Activated CD4-positive, alpha-beta T cell treated with anti-CD3 and anti-CD28 coated beads, Interleukin-2, amount 50 U/mL, for 48 hours (primary cell): ENCODE measurements at places on chromosomes 7 and 10.

GRCh38 chr7:114008696-114009095, 89.9 kb upstream of the PPP1R3A start:
- no peak for DNase-seq

DNA sequence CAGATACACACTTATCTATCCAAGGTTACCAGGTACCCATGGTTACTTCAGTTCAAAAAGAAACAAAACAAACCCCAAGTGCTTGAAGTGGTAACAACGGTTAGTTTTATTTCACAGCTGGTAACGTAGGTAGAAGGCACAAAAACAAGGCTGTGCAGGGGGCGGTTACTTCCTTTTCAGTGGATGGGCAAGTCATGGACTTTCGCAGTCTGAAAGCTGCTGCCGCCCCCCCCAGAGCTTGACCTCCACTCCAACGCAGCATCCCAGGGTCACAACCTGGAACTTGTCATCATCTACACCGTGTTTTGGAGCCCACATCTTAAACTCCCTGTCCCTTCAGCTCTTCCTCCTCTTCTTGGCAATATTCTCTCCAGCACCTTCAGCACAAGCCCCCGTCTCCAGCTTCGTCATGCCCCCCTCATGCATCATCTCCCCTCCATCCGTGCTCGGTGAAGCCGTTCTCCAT, 181.2 kb upstream of the ITGB1 start:
- peak; percentile 54 for DNase-seq

GRCh38 chr7:80243425-80243824, 108.8 kb downstream of the GNAI1 start:
- DNase-seq, result no peak

GRCh38 chr10:15374156-15374555, 3.1 kb upstream of the FAM171A1 start:
- no peak for DNase-seq

- no peak for DNase-seq
These were observed 436.2 kb upstream of the IGFBP3 start for GRCh38 chr7:46357290-46357689.

GRCh38 chr10:1168763-1169162, 112.6 kb downstream of the WDR37 start:
- DNase-seq, result no peak

GRCh38 chr10:45480294-45480693, 106.3 kb downstream of the ALOX5 start:
- no peak for DNase-seq

- no peak for DNase-seq
These were observed 900.1 kb downstream of the TYW1 start for GRCh38 chr7:67896721-67897120.

GRCh38 chr7:11196143-11196542, 222.5 kb downstream of the PHF14 start:
- DNase-seq, result no peak

- DNase-seq, result peak; percentile 59
These were observed at the start of gene LANCL2 for GRCh38 chr7:55365205-55365674. LANCL2 (plus strand) TSS chr7:55365337; CDS start chr7:55366026, 689 bp downstream.

GRCh38 chr7:31114593-31115343, 62.7 kb downstream of the ADCYAP1R1 start:
- DNase-seq, result no peak

DNA sequence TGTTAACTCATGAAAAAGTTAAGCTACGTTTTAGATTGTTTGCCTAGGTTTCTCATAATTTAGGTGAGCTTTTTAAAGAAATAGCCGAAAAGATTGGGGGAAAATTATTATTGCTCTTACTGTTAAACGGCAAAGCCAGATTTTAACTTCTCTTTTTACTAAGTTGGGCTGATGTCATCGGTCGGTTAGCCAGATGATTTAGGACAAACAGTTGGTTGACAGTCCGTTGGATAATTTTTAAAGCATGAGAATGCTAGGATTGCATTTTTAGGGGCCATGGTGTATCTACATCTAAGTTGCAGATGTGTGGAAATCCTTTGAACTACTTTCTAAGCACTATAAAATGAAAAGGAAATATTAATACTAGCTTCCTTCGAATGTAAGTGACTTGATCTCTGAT, 280.9 kb upstream of the AKR1E2 start:
- DNase-seq, result no peak

GRCh38 chr7:36217961-36218284, 64.9 kb downstream of the EEPD1 start:
- no peak for DNase-seq

GRCh38 chr10:115045499-115045898, 47.7 kb upstream of the ATRNL1 start:
- no peak for DNase-seq

GRCh38 chr7:122884186-122884585, 2.1 kb downstream of the CADPS2 start:
- no peak for DNase-seq

DNA sequence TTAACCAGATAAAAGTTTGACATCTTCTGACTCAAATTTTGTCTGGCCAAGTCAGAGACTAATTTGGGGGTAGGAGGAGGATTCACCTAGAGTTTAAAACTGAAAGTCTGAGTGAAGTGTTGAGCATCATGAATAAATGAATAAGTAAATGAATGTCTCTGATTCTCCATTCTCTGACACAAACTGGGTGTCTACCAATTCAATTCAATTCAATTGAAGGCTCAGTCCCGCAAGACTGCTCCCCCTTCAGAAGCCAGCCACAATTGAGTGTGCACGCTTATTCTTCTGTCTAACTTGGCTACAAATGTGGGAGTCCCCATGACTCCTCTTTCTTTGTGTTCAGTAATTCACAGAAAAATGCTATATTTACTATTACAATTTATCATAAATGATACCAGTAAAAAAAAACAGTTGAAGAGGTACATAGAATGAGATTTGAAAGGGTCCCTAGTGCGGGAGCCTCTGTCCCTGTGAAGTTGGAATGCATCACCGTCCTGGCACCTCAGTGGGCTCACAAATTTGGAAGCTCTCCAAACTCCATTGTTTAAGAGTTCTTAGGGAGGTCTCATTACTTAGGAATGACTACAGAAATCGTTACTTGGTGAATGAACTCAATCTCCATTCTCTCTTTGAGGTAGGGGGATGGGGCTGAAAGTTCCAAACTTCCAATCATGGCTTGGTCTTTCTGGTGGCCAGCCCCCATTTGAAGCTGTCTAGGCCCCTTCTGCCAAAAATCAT, 243.7 kb upstream of the PHYHIPL start:
- no peak for DNase-seq

GRCh38 chr7:50369143-50370026, 64.9 kb downstream of the IKZF1 start:
- no peak for DNase-seq

GRCh38 chr7:37943905-37944736, 23.7 kb downstream of the EPDR1 start:
- DNase-seq, result no peak

GRCh38 chr10:31025142-31025541, 6.5 kb downstream of the ZNF438 start:
- no peak for DNase-seq

DNA sequence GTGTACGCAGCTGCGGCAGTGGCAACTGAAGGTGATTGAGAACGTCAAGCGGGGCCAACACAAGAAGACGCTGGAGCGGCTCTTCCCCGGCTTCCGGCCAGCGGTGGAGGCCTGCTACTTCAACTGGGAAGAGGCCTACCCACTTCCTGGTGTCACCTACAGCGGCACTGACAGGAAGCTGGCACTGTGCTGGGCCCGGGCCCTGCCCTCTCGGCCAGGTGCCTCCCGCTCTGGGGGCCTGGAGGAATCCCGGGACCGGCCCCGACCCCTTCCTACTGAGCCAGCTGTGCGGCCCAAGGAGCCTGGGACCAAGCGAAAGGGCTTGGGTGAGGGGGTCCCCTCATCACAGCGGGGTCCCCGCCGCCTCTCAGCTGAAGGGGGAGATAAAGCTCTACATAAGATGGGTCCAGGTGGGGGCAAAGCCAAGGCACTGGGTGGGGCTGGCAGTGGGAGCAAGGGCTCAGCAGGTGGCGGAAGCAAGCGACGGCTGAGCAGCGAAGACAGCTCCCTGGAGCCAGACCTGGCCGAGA, 6.5 kb downstream of the ZSWIM8 start:
- DNase-seq, result no peak

DNA sequence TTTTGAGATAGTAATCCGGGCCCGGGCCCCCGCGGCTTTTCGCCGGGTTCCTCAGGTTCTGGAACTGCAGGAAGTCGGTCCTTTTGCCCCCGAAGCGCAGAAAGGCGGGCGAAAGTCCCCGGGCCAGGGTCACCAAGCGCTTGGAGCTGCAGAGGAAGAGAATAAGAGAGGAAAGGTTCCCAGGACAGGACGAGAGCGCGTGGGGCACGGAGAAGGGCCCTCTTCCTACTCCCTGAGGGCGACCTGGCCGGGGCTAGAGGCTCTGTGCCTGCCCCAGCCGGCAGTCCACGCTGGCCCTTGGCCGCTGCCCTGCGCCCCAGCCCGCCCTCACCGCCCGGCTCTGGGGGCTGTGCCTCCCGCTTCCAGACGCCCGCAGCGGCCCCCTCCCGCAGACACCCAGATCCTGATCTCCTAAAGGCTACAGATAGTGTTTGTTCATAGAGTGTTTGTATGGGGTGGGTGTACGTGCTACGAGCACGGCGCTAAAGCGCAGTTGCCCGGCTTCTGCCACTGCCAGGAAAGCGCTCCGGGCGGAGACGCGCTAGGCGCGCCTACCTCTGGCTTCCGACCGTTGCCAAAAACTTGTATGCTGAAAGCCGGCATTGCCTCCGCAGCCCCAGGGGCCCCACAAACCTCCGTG, 3.2 kb downstream of the HPSE2 start:
- peak; percentile 7 for DNase-seq

DNA sequence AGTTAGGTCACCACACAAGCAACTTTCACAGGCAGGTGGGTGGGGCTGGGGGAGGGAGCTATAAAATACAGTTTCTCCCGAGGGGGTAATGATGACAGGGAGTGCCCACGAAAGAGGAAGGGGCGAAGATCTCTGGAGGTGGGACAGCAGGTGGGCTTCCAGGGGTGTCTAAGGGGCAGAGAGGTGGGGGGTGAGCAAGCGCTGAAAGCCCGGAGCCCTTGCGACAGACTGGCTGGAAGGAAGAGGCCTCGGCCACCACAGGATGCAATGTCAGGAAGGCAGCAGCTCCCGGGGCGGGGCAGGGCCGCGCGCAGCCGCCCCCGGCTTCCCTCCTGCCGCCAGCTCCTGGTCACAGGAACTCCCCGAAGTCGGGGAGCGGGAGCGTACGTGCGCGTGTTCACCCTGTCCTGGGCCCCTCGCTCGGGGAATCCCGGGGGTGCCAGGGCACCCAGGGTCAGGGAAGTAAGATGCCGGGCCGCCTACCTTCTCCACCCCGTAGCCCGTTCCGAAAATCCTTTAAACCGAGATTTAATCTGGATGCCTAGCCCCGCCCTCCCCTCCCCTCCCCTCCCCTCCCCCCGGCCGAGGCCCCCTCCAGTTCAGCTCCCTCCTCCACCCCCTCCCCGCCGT, 105.2 kb upstream of the PPIF start:
- DNase-seq, result peak; percentile 89

- no peak for DNase-seq
These were observed 70.1 kb downstream of the MCU start for GRCh38 chr10:72762042-72762441.

DNA sequence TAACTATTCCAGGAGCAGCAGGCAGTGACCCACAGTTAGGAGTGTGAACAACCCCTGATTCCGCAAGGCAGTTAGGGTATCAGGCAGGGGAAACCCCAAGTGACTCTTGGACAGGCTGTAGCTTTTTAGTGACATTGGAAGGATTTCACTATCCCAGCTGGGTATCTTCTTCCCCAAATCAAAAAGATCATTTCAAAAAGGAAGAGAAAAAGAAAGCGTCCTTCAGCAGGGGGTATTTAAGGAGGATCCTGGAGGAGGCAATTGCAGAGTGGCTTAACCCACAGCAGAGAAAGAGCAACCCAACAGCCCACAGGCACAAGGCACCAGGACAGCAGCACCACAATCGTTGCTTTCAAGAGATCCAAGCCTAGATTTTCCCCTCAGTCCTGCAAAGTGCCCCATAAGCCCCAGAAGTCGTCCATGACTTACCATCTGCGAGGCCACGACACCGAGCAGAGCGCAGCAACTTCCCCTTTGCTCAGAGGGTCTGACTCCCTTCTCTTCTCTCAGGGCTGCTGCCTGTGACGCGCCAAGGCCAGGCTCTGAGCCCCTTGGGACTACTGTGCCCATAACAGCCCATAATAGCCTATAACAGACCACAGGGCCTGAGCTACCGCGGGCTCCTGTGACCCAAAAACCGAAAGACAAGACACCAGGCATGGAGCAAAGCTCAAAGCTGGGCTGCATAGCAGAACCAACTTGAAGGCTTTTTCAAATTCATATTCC, 19.8 kb downstream of the PIK3AP1 start:
- no peak for DNase-seq

- DNase-seq, result no peak
These were observed 142.9 kb upstream of the ITGB1 start for GRCh38 chr10:33100781-33101391.

- DNase-seq, result no peak
These were observed 68.4 kb downstream of the ST8SIA6 start for GRCh38 chr10:17386021-17386420.

DNA sequence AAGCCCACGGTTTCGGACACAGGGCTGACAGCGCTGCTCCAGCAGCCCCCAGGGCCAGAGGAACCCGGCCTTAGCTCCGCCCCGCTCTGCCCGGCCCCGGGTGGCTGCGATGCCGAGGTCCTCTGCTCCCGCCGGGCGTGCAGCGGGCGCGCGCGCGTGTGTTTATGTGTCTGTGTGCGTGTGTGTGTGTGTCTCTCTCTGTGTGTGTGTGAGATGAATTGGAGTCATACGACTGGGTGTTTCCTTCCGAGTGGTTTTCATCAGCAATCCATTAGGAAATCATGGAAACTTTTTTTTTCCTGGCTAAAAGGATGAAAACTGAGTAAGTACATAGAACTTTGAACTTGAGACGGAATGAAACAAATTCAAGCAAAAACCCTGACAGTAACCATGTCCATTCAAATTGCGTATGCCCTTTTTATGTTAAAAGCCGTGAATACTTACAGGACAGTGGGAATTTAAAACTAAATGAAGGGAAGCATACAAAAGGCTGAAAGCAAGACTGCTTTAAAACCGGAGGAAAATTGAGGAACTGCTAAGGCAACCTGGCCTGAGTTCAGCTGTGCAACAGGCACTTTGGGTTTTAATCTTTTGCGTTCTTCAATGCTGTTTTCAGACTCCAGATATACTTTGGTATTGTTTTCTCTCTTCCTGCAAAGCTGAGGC, at the start of gene CPED1:
Gene CPED1 (plus strand): TSS at position 121 of the 666 bp plus-strand sequence. CDS start 911 bp downstream, outside the sequence.
- DNase-seq, result peak; percentile 33

GRCh38 chr10:98301664-98302319, 33.8 kb upstream of the LOXL4 start:
- DNase-seq, result no peak

- no peak for DNase-seq
These were observed 5.9 kb downstream of the FOXK1 start for GRCh38 chr7:4687956-4688355.

DNA sequence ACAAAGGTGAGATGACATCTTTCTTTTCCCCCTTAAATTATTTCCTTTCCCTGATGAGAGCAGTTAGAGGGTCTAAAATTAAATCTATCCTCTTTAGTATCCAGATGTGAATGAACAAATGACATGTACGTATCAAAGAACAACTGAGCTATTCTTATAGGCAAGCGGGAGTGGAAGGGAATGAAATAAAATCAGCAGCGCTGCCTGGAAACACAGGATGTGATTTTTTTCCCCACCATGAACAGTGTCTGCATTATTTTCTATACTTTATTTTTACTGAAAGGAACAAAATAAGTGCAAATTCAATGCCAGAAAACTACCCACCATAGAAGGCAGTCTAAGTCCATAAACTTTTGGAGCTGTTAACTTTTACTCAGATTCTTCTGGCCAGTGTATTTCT, 40.6 kb downstream of the SLC26A4 start:
- no peak for DNase-seq

- DNase-seq, result no peak
These were observed 39.0 kb downstream of the TFAM start for GRCh38 chr10:58424176-58424575.
